Activated naive CD4-positive, alpha-beta T cell treated with anti-CD3 and anti-CD28 coated beads for 36 hours (primary cell): ENCODE measurements at places on chromosomes 4 and X. TPM values are rescaled to one million over a fixed set of nuclear protein-coding genes. Genes with fewer than 3 reads are reported as not detected.

GRCh38 chrX:29561417-29561816 lies 653.9 kb upstream of the MAGEB2 start:
- H3K4me3 ChIP-seq = no peak overlapping the region
- H3K36me3 ChIP-seq = no peaks in the 10 kb centered on the region
- H3K27ac ChIP-seq = no peak overlapping the region
- DNase-seq = no peak
- H3K27me3 ChIP-seq = no peaks in the 10 kb centered on the region

DNA sequence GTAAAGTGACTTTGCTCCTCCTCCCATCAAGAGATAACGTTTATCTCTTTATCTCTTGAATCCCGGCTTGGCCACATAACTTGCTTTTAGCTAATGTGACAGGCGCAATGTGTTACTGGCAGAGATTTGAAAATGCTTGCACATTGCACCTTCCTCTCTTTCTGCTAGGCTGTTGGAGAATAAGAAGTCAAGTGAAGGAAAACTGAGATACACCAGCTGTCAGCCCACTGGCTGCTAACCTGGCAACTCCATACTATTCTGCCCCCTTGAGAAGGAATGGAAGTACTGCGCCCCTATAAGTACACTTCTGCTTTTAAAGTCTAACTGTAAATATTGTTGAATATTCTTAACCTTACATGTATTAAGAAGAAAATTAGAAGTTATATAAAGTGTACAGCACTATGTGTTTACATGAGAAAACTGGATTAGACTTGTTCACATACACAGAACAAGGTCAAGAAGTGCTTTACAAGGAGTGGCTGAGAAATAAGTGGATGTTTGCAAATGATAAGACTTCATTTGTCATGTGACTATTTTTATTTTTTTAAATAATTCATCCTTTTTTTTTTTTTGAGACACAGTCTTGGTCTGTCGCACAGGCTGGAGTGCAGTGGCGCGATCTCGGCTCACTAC lies 424.5 kb upstream of the CTSO start:
- no peak for DNase-seq
- H3K4me3 ChIP-seq = no peak overlapping the region
- no peaks in the 10 kb centered on the region for H3K4me1 ChIP-seq

DNA sequence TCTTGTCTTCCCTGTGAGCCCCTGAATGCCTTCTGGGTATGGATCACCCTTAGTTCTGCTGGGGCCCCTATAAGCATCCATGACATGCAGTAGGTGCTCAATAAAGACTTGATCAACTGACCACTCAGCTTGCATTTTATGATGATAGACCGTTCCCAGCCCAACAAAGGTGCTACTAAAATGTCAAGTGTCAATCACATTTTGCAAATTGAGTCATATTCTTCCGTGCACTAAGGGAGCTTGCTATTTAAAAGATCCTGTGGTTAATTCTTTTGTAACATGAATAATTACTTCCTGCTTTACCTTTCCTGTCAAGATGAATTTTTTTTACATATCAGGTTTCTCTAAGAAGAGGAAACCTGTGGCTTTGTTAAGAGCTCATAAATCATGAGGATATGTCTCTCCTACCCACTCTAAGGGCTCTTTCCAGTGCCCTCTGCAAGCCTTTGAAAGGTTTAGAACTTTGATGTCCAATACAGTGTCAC lies 47.6 kb downstream of the SH3KBP1 start:
- H3K27ac ChIP-seq = peak overlapping the region; percentile 81
- DNase-seq = no peak
- peaks cover 21% of the 10 kb centered on the region for H3K36me3 ChIP-seq
- H3K4me1 ChIP-seq = peaks cover 73% of the 10 kb centered on the region

- H3K27me3 ChIP-seq = no peaks in the 10 kb centered on the region
- no peaks in the 10 kb centered on the region for H3K4me1 ChIP-seq
- DNase-seq = no peak
- no peak overlapping the region for H3K27ac ChIP-seq
- peaks cover 40% of the 10 kb centered on the region for H3K36me3 ChIP-seq
These were observed 44.7 kb downstream of the SETD7 start for GRCh38 chr4:139511320-139511719.

DNA sequence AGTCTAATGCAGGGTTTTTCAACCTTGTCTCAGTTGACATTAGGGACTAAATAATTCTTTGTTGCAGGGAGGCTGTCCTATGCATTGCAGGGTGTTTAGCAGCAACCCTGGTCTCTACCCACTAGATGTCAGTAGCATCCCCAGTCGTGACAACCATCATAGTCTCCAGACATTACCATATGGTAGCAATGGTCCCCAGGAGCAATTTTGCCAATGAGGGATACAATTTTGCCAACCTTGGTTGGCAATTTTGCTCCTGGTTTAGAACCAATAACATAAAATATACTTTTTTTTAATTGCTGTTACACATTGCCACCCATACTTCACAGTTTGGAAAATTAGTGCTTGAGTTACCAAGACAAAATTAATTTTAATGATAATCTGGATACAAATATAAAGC lies 6.0 kb downstream of the EREG start:
- H3K27me3 ChIP-seq = peaks cover 25% of the 10 kb centered on the region
- H3K4me3 ChIP-seq = no peak overlapping the region
- no peaks in the 10 kb centered on the region for H3K36me3 ChIP-seq
- DNase-seq = peak; percentile 53
- no peaks in the 10 kb centered on the region for H3K4me1 ChIP-seq

IL9R gene
- 1.0 TPM for total RNA-seq

DNA sequence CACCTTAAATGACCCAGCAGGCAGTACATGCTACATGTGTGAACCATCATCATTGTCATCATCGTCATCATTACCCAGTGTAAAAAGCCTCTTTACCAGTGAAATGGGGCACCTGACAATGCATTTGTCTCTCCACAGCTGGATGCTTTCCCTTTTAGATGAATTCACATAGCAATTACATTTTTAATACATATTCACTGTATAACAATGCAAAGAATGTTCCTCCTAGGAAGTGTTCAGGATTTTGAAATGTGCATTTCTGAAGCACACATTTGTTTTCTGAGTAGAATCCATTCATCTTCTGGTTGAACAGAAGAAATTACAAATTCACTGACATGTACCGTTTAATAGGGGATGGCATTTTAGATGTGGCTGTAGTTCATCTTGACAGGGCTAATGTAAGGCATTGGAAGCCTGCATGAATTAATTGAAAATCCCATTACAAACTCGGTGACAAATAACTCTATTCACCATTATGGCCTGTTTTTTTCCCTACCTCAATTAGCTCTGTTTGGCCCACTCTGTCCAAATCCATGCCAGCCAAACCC lies 111.1 kb downstream of the SH3RF1 start:
- H3K36me3 ChIP-seq = no peaks in the 10 kb centered on the region
- no peaks in the 10 kb centered on the region for H3K4me1 ChIP-seq
- no peak overlapping the region for H3K4me3 ChIP-seq
- peaks cover 6% of the 10 kb centered on the region for H3K27me3 ChIP-seq

CXCL5 gene
- total RNA-seq = not detected

DNA sequence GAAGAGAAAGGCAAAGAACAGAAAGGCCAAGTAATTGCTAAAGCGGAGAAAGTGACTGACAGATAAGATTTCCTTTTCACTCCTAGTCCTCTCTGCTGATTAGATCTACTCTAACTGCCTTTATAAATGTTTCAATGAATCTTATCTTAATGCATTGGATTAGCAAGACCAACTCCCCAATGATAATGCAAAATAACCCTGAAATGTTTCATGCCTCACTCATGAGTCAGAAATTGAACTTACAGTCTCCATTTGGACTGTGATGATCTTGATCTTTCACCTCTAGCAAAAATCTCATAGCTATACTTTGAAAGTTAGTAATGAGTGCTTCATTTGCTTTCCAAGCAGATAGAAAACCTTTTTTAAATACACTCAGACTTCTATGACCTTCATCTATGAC lies 26.5 kb downstream of the SLC10A7 start:
- no peaks in the 10 kb centered on the region for H3K27me3 ChIP-seq
- no peak for DNase-seq
- peaks cover 21% of the 10 kb centered on the region for H3K36me3 ChIP-seq
- H3K4me1 ChIP-seq = peaks cover 17% of the 10 kb centered on the region
- no peak overlapping the region for H3K4me3 ChIP-seq
- no peak overlapping the region for H3K27ac ChIP-seq

SLC49A3 gene
- total RNA-seq = not detected

DNA sequence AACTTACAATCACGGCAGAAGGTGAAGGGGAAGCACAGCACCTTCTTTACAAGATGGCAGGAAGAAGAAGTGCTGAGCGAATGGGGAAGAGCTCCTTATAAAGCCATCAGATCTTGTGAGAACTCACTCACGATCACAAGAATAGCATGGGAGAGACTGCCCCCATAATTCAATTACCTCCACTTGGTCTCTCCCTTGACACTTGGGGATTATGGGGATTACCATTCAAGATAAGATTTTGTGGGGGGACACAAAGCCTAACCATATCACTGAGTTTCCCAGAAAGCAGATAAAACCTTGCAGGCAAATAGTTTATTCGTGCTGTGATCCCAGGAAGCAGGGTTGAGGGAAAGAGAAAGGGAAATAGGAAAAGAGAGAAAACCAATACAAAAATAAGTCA lies 69.0 kb upstream of the GYPA start:
- H3K27me3 ChIP-seq = no peaks in the 10 kb centered on the region
- no peak for DNase-seq
- no peaks in the 10 kb centered on the region for H3K4me1 ChIP-seq
- H3K27ac ChIP-seq = no peak overlapping the region
- H3K36me3 ChIP-seq = no peaks in the 10 kb centered on the region
- H3K4me3 ChIP-seq = no peak overlapping the region

DNA sequence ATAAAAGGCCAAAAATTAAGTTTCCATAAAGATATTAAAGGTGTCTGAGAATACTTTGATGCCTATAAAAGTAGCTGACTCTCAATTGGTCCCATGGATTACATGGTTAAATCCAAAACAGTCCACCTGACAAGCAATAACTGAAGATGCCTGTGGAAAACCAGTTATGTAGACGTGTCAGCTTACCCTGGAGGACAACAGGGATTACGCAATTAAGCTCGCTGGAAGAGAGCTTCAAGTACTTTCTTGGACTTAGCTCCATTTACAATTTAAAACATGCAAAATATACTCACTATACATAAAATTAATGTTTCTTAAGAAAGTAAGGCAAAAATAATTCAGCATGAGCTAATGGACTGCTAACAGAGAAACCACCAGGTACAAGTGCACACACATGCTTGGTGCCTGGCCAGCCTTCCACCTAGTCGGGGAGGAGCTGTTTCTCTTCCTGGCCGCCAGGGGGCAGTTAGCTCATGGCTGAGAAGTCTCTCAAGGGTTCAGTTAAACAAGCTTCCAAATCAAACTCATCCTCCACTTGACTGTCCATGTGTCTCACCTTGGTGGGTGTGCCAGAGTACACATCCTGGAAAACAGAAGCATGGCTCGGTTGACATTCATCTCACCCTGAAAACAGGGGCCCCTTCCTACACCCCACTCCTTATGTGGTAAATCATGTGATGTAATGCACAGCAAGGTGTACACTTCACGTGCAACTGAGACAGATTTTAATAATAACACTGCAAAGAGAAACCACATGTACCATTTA lies 9.2 kb upstream of the FAM53A start:
- H3K36me3 ChIP-seq = peaks cover 56% of the 10 kb centered on the region
- no peak overlapping the region for H3K4me3 ChIP-seq
- peak; percentile 80 for DNase-seq

DNA sequence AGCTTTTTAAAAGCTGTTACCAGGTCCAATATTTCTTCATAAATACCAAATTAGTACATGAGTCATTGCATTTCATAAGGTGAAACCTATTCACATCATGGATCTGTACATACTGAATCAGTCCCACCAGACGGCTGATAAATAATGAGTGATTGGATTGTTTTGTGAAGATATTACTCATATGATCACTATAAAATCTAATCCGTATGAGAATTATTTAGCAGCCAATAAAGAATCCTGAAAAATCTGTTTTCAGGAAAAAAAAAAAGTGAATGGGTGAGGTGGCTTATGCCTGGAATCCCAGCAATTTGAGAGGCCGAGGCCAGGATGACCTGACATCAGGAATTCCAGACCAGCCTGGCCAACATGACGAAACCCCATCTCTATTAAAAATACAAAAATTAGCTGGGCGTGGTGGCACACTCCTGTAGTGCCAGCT lies 438.1 kb downstream of the INPP4B start:
- no peaks in the 10 kb centered on the region for H3K27me3 ChIP-seq
- peaks cover 64% of the 10 kb centered on the region for H3K4me1 ChIP-seq
- H3K27ac ChIP-seq = peak overlapping the region; percentile 100
- no peak overlapping the region for H3K4me3 ChIP-seq
- DNase-seq = no peak

GRCh38 chr4:82798168-82799005 lies at the start of gene SCD5:
SCD5 (minus strand) TSS chr4:82798796; CDS start chr4:82798537, 259 bp downstream.
- H3K27ac ChIP-seq = no peak within 1 kb of the TSS
- no peaks in the 10 kb centered on the region for H3K36me3 ChIP-seq
- DNase-seq = peak; percentile 31
- H3K4me1 ChIP-seq = peaks cover 15% of the 10 kb centered on the region
- peaks cover 42% of the 10 kb centered on the region for H3K27me3 ChIP-seq
- H3K4me3 ChIP-seq = peak within 1 kb of the TSS; percentile 73

- no peak overlapping the region for H3K4me3 ChIP-seq
- no peak for DNase-seq
- H3K27ac ChIP-seq = no peak overlapping the region
- H3K27me3 ChIP-seq = no peaks in the 10 kb centered on the region
These were observed 180.1 kb upstream of the S100G start for GRCh38 chrX:16469870-16470269.

DNA sequence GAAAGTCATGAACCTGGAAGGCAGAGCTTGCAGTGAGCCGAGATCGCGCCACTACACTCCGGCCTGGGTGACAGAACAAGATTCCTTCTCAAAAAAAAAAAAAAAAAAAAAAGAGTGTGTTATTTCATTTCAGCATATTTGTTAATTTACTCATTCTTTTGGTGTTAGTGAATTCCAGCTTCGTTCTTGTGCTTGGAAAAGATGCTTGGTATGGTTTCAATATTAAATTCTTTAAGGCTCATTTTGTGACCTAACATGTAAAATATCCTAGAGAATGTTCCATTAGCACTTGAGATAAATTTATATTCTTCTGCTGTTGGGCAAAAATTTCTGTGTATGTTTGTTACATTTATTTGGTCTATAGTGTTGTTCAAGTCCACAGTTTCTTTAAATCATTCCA lies 66.8 kb downstream of the SPIN3 start:
- no peaks in the 10 kb centered on the region for H3K36me3 ChIP-seq
- H3K4me1 ChIP-seq = no peaks in the 10 kb centered on the region
- H3K4me3 ChIP-seq = no peak overlapping the region
- no peak overlapping the region for H3K27ac ChIP-seq

DNA sequence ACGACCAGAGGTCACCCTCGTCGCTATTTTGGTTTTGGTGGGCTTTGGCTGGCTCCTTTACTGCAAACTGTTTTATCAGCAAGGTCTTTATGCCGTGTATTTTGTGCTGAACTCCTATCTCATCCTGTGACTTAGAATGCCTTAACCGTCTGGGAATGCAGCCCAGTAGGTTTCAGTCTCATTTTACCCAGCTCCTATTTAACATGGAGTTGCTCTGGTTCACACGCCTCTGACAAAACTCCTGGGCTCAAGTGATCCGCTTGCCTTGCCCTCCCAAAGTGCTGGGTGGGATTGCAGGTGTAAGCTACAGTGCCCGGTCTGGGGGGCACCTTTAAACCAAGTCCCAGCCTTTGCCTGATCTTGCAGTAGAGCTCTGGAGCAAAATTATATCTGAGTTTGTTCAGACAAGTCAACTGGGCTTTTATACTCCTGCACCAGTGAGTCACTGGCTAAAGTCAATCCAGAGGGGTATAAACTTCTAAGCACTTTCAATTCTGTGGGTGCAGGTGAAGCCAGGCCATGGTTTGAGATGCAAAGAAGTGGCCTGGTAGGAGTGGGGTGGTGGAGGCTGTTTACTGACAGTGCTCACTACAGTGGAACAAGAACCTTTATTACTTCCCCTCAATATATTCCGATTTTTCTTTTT lies 50.2 kb downstream of the MGST2 start:
- no peak for DNase-seq
- no peak overlapping the region for H3K27ac ChIP-seq
- no peaks in the 10 kb centered on the region for H3K36me3 ChIP-seq
- H3K4me3 ChIP-seq = no peak overlapping the region
- no peaks in the 10 kb centered on the region for H3K4me1 ChIP-seq
